ENCODE measurements at places on chromosomes 13 and 19.
A peak's percentile ranks its signal among the peaks of the same experiment; 100 is the strongest.

DNA sequence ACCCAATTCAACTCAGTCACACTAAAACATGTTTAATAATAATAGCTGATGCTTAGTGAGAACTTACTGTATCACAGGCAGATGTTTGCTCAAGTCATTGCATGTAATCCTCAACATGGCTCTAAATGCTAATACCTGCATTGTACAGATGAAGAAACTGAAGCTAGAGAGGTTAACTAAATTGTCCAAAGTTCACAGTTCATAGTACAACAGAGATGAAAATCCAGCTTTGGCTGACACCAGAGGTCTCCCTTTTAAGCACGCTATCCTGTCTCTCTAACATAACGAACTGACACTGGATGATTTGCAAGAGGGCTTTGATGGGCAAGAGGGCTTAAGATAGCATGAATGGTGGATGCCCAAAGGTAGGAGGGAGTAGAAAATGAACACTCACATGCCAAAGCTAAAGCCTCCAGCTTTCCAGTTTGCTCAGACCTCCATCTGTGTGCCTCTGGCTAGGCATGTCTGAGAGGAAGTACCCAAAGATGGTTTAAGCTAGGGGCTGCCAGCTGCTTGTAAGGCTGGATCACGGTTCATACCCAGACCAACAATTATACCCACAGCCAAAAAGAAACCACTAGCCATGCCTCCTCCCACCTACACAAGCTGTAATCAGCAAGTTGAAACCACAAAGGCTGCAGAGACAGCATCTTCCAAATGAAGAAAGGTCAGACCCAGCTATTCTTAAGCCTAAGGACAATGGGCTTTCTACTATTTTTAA lies 196.9 kb upstream of the UBL3 start:
- peak; percentile 19 for DNase-seq

GRCh38 chr13:20616059-20616797 lies 49.3 kb downstream of the IFT88 start:
- DNase-seq = no peak

DNA sequence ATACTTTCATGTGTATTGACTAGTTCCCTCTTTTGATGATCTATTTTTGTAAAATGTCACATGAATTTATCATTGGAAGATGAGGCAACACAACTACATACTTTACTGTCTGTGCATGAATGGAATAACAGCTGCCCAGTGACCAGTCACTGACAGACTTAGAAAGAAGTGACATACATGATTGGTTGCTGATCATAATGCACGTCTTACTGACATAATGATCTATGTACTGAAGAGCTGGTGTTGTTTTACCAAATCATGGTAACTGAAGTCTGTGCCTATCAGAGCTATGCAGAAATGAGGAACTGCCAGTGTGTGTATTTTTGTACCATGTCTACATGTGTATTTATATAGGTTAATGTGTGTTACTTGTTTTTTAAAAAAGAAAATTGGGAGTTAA lies 26.5 kb downstream of the GPR18 start:
- no peak for DNase-seq

GRCh38 chr13:49645451-49645850 lies 17.1 kb downstream of the ARL11 start:
- no peak for DNase-seq

DNA sequence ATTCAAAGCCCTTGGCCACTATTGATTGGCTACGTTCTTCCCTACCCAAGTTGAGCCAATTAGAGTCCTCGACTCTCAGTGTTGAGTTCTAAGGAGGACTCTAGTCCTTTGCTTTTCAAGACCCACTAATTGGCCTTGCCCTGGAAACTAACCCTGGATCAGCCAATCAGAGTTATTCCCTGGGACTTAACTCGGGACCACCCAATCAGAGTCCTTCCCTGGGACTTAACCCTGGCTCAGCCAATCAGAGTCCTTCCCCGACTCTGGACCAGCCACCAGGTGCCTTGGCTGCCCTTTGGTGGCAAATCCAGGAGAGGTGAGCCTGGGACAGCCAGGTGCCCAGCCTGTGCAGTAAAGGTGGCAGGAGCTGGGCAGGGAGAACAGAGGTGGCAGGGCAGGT lies 28.7 kb downstream of the ATP8B3 start:
- no peak for DNase-seq

DNA sequence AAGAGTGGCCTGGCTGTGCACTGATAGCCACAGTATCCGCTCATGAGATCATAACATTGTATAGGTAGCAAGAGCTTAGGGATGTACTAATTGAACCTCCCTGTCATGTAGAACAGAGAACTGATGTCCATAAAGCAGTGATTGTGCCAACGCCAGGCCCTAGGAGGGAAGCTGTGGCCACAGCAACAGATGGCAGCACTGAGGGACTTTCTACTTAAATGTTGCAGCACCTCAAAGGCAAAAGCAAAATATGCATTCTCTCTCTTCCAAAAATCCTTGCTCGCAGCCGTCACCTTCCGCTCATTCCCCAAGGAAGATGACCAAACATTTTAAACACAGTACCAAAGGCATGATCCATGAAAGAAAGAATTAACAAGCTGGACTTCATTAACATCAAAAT lies 32.3 kb downstream of the COL4A1 start:
- DNase-seq = no peak

DNA sequence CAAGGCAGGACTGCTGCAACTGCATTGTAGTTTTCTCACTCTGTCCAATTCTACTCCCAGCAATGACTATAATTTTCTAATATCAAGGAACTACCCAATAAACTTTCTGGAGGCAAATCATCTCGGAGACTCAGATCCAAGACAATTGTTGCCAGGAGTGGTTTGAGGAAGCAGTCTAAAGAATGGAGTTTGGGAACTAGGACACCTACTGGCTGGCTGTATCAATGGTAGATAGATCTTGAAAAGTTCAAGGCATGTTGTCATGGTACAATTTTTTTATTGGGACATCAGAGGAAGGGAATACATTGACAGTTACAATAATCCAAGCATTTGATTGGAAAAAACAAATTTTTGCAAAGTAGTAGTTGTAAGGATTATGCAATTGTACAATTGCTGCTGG lies 648.3 kb upstream of the SLITRK6 start:
- no peak for DNase-seq

GRCh38 chr19:10846500-10847202 lies 1.6 kb upstream of the C19orf38 start:
- no peak for DNase-seq

DNA sequence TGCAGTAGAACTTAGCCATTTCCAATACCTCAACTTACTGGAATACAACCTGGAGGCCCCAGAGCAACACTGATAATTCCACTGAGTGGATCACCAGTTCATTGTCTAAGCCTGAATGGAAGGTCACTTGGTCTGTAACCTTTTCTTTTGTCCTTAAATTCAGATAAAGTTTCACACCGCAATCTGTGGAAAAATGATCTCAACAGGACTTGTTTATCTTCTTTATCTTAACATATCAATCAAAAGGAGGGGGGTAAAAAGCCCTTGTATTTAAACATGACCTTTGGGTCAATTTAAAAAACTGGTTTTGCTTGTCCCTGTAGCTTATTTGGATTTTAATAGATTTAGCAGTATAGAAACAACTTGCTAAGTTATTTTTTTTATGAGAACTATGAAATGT lies 21.6 kb downstream of the SAE1 start:
- no peak for DNase-seq

- no peak for DNase-seq
Observed at GRCh38 chr13:49733181-49733951, 42.1 kb upstream of the EBPL start.

- DNase-seq = peak; percentile 18
Observed at GRCh38 chr19:46917002-46917401, 56.2 kb downstream of the ARHGAP35 start.

GRCh38 chr13:19618977-19619376 lies 14.5 kb upstream of the MPHOSPH8 start:
- peak; percentile 21 for DNase-seq

GRCh38 chr13:102536695-102537485 lies 59.9 kb upstream of the TPP2 start:
- DNase-seq = no peak

DNA sequence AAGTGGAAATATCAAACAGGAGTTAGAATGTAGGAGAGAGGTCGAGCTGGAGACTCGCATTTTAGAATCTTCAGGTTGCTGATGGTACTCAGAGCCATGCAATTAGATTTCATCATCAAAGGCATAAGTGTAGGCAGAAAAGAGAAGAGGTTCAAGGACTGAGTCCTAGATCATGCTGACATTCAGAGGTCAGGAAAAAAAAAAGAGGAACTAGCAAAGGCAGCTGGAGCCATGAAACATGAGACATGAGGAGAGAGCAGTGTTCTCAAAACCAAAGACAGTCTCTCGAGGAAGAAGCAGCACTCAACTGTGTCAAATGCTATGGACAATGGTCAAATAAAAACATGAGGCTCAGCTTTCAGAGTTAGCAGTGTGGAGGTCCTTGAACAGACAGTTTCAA lies 12.4 kb upstream of the TPP2 start:
- no peak for DNase-seq

GRCh38 chr19:4130744-4131438 lies 7.0 kb upstream of the MAP2K2 start:
- no peak for DNase-seq

GRCh38 chr13:44989941-44990340 lies 603 bp downstream of the GPALPP1 start:
- DNase-seq = no peak

- DNase-seq = peak; percentile 74
Observed at GRCh38 chr19:12603714-12604113, 6.9 kb downstream of the ZNF490 start.

DNA sequence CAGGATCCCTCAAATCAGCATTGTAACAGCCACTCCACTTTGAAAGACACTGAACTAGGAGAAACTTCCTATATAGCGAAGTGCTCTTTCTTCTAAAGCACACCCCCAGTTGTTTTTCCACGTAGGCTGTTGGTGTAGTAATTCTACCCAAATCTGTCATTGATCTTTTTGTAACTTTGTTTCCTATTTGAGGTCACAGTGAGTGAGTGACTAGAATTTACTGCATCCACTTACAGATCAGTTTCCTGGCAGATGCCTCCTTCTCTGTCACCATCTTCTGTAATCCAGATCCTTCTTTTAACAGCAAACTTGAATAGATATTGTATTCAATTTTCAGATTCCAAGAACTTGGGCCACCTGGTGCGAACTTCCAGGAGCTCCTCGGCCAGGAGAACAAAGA lies 15.3 kb downstream of the ZAR1L start:
- no peak for DNase-seq

DNA sequence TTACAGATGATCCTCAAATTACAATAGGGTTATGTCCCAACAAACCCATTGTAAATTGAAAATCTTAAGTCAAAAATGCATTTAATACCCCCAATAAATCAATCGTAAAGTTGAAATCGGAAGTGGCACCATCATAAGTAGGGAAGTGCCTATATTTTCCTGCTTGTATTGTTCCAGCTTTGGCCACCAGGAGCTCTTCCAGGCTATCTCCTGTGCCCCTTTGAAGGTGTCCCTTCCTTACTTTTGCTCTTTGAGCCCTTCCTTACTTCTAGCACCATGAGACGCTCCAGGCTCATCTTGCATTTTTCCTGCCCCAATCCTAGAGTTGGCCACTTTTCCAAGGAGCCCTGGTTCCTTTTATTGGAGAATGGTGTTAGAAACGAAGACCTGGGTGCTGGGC lies 163.0 kb upstream of the TSC22D1 start:
- no peak for DNase-seq

DNA sequence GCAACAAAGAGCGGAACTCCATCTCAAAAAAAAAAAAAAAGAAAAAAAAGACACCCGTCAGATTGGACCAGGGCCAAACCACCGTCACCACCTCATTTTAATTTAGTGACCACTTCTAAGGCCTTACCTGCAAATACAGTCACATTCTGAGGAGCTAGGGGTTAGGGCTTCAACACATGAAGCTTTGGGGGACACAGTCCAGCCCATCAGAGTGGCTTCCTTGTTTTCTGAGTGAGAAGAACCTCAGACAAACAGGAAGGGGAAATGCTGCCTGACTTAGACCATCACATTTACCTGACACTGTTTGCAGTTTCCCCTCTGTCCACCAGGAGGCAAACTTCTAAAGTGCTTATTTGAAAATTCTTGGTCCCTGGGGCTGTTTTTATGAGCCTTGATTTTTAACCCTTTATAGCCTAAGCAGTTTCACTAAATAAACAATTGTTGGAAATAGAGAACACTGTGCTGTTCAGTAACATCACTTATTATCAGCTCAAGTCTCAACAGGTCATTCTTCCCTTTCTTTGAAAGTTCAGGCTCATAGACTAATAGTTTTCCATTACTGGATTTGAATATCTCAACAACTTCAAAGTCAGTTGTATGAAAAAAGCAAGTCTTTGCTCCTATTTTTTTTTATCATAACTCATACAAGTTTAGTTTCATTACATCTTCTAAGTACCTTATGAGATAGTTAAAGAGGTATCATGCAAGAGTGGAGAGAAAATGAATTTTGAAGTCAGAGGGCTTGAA lies 74.9 kb upstream of the WASF3 start:
- peak; percentile 61 for DNase-seq

DNA sequence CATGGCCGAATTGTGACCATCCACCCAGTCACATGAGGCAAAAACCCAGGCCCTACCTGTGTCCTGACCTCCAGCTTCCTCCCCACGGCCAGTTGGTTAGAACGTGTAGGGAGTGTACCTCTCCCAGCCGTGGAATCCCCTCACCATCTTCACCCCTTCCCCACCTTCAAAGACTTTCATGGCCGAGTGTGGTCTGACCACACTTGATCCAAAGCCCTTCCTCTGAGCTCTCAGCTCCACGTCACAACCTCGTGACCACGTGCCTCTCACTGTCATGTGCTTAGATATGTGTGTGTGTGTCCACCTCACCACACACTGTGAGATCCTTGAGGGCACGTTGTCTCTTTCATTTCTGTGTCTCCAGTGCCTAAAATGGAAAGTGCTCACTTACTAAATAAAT lies 48.6 kb upstream of the UBE2L5 start:
- peak; percentile 37 for DNase-seq

- DNase-seq = no peak
Observed at GRCh38 chr13:40585911-40586471, 80.5 kb downstream of the FOXO1 start.

GRCh38 chr19:13794398-13794756 lies 866 bp upstream of the ZSWIM4 start:
- DNase-seq = no peak

GRCh38 chr13:42076309-42076713 lies 27.9 kb downstream of the DGKH start:
- DNase-seq = no peak

- no peak for DNase-seq
Observed at GRCh38 chr13:22499919-22500318, 680.9 kb upstream of the SGCG start.

- DNase-seq = no peak
Observed at GRCh38 chr19:35512831-35513627, 420 bp downstream of the DMKN start.
